ENCODE measurements at places on chromosomes 1 and 21. TPM values are rescaled to one million over a fixed set of nuclear protein-coding genes. Genes with fewer than 3 reads are reported as not detected.

GRCh38 chr1:145845144-145845513 is 301 bp upstream of the NUDT17 start:
- no peak for DNase-seq

GRCh38 chr21:29080454-29080941 is 7.0 kb upstream of the CCT8 start:
- DNase-seq: peak; percentile 69

The ICOSLG gene
- total RNA-seq: 4.7 TPM

The ANKRD45 gene
- 1.8 TPM for total RNA-seq

The MYBPH gene
- total RNA-seq: not detected

DNA sequence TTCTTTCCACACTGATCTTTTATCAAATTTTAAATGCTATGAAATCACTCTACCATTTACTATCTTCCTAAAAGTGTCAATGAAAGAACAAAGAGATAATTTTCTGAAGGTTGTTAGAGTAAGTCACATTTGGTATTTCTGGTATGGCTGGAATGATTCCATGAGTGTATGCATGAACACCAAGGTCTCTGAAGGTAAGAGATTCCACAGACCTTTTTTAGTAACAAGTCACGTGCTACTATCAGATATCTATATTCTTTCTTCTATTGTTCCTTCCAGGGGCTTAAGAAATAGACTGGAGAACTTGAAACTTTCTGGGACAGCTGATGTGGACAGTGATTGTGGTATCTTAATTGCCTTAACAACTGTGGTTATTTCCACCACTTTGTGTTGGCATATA is 265.0 kb downstream of the SDCCAG8 start:
- no peak for DNase-seq

The IFNGR2 gene
- 58.9 TPM for total RNA-seq

The TOR1AIP1 gene
- 39.6 TPM for total RNA-seq

DNA sequence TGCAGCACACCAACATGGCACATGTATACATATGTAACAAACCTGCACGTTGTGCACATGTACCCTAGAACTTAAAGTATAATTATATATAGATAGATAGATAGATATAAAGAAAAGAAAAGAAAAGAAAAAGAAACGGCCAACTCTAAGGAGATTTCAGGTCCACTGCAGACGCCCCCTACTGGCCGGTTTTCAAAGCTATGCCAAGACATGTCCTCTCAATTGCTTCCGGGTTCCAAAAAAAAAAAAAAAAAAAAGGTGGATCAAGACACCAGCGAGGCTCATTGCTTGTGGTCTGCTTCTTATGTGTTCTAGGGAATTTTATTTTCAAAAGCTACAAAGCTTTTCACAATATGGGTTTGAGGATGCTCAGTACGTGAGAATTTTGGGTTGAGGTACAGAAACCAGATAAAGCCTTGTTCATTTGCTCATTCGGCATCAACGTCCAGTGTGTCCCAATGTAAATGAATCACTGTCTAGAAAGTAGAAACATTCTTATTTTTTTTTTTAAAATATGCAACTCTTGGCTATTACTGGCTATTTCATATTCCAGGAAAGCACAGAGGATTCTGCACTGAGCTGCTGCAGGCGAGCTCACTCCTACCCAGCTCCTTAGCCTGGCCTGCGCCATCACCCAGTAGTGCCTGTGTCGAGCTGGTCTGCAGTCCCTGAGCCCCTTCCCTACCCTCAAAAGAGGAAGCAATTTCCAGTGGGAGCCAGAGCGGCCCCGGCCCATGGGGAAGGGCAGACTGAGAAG is 643.0 kb downstream of the KIF26B start:
- peak; percentile 44 for DNase-seq

- DNase-seq: no peak
Observed at GRCh38 chr21:23543333-23543732, 2063.9 kb downstream of the MRPL39 start.

GRCh38 chr1:117015724-117016123 is 14.2 kb downstream of the CD101 start:
- DNase-seq: no peak

The HOOK1 gene
- total RNA-seq: 1.7 TPM

The DSCAM gene
- 0.18 TPM for total RNA-seq

DNA sequence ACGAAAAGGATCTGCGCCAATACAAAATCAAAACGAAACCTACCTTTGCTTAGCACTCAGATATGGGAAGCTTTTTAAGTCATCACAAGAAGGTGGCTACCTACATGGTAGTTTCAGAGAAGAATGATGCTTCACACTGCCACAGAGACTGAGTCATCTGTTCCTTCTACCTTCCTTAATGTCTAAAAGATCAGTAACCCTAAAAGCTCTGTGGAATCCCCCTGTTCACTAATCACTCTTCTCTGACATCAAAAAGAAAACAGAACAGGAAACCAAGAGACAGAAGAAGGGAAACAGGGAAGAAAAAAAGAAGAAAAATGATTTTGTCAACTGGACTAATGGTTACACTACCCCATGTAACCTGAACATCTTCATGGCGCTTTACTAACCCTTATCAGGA is 177.2 kb downstream of the SMYD3 start:
- no peak for DNase-seq

DNA sequence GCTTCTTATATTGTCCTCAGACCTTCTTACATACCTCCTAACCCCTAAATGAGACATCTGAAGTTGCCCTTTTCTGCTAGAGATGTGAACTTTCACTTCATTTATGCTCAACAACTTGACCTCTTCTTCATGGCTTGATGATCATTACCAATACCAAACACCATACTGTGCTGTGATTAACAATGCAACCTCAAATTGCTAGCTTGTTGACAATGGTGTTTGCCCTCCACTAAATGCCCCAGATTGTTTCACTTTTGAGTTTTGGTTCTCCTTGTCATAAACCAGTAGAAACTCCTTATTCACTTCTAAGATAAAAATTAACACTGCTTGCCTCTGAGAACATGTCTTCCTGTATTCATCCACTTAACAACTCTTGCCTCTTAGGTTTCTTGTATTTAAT is 5.6 kb downstream of the JAK1 start:
- no peak for DNase-seq

GRCh38 chr1:12453400-12454343 is 164.3 kb downstream of the DHRS3 start:
- no peak for DNase-seq

GRCh38 chr21:42939582-42940413 is 14.4 kb upstream of the ERVH48-1 start:
- DNase-seq: peak; percentile 94

DNA sequence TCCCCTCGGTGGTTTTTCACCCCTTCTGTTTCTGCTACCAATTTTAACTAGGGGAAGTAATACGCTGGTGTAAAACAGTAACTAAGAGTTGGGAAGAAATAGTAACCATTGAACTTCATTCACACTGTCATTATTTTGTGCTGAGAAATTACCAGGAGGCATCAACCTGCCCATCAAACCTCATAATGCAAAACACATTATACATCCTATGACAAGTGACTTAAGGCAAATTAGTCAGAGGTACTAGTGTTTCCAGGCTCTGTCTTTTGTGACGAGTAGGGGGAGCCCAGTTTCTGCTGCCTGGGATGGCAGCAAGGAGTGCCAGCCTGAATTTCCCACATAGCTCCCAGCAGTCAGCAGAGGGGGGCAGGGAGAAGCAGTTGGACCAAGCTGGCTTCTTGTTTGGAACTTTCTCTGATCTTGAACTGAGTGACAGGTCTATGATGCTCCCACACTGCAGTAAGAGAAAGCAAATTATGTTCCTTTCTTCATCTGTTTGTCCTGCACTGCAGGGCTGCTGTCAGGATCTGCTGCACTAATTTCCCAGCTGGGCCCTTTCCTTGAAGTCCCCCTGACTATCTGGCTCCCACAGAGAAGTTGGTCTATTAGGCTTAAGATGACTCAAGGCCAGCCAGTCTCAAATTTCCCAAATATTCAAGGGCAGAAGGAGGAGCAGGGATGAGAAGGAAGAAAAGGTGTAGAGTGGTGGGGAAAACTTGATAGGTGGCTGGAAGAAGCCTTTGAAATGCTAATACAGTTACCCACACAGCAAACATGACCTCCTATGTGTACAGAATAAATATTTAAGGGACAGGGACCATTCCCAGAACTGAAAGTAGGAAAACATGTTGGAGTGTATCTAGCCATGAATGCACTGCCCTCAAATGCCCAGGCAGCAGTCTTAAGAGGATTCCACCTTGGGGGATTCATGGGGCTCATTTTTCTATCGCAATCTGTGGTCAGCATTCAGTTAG is 322.8 kb downstream of the SEC16B start:
- no peak for DNase-seq

DNA sequence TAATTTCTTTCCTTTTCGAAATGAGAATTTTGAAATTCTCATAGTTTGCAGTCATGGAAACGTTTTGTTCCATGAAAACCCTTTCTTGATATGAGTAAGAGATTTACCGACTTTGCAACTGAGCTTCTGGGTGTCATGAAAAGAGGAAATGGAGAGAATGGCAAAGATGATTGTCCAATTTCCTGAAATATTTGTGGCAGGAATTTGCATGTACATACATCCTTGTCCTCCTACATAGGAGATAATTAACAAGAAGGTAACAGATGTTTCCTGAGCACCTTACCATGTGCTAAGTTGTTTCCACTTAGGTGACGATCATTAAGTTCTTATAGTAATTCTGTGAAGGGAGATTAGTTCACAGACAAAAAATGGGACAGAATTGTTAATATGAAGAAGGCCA is 170.7 kb downstream of the NEGR1 start:
- no peak for DNase-seq

- no peak for DNase-seq
Observed at GRCh38 chr1:84757301-84757700, 67.0 kb upstream of the SSX2IP start.
